ENCODE measurements at places on chromosomes 6 and 20.
A peak's percentile ranks its signal among the peaks of the same experiment; 100 is the strongest.

DNA sequence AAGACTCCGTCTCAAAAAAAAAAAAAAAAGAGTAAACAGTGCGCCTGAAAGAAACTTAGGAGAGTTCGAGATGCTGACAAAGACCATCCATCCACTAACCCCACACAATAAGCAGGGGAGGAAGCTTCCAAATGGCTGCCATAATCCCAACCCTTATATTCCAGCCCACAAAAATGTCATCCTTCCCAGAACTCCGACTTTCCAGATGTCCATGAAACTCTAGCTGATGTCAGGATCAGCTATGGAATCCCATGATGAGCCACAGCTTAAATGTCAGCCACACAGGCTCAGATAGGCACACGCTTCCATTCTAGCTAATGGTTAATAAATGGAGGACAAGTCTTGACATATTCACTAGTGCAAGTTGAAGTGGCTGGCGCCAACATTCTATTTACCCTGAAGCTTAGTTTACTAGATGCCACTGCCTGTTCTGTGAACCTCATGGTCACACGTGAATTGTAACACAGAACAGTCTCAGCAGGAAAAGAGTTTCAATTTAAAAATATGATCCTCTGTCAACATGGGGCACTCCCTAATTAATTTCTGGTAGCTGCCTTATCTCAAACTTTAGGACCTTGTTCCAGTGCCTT, 75.5 kb downstream of the FOXF2 start:
- no peak for DNase-seq

DNA sequence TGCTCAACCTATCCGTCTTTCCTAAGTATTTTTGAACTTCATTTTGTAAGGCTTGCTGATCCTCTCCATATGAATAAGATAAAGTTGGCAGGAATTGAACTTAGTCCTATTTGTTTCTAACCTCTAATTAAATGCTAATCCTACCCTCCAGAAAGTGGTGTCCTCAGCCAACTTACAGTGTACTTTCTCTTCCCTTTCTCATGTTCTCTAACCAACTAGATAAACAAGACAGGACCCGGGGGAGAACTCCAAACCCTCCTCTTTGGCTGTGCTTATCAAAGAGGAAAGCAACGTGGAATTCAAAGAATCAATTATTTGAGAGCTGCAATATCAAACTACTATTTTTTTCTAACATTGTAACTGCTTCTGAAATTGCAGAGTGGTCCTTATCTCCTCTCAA, 56.5 kb upstream of the NRSN1 start:
- no peak for DNase-seq

DNA sequence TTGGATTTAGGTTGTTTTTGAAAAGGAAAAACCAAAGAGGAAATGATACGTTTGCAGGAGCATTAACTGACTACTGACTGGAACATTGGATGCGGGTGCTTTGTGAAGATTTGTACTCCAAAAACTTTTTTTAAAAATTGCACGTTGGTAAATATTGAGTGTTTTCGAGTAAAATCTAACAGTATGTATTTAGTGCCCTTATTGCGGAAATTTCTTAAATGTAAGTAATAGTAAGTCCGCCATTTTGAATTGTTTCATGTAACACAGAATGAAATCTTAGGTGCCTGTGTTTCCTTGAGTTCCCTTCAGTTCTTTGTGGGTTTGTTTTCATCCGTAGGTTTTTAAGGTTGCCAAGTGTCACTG, 15.2 kb upstream of the LIN28B start:
- no peak for DNase-seq

DNA sequence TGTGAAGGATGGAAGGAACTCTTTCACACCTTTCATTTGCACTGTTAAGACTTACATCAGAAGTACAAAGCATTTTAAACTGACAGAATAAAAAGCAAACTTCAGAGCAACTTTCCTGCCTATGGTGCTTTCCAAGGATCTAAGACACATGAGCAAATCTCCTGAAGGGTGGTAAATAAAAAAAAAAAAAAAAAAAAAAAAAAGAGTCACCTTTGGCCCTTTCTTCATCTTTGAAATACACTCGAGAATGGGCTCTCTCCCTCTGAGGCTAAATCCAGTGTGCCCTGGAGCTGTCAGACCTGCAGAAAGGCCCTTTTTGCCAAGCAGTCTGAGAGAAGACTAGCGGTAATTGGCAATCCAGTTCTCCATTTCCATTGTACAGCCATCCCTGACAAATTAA, 1113.8 kb upstream of the FLRT3 start:
- DNase-seq, result no peak

- DNase-seq, result no peak
Measured at GRCh38 chr20:54188132-54188849, 14.5 kb upstream of the CYP24A1 start.

DNA sequence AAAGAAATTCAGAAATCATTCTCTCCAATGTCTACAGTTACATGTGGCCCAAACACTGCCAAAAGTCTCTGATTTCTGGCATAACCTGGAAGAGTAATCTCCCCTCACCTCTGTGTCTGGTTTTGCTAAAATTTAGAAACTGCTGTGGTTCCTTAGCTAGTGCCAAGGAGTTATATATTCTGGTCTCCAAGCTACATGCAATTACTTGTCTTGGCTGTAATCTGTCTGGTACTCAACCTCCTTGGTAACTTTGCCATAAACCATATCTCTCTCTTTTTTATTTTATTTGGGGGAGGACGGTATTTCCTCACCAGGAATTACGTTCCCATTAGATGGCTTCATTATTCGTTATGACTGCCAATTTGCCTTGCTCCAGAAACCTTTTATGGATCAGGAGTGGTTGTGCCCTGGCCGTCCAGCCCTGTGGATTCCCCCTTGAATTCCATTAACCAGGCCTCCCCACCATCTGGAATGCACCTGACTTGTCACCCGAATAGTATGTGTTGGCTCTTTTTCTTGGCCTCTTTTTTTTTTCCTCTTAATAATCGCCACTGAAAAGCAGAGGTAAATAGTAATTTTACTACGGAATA, 400.0 kb downstream of the CD83 start:
- DNase-seq, result no peak

DNA sequence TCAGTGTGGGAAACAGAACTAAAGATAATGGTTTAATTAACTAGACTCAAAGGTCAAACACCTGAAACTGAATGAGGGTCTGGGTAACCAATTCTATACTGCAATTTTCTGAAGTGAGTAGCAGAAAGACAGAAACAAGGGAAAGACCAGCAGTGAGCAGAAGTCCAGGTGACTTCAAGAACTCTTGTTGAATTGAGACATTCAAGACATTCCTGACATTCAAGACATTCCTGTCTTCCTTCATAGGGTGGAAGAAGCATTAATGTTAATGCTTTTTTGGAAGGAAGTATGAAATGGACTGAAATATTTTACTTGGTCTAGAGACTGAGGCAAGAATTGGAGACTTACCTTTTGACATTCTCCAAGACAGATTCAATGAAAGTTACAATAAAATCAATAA, 529.9 kb upstream of the MMS22L start:
- DNase-seq, result no peak

- peak; percentile 67 for DNase-seq
Measured at GRCh38 chr6:39865011-39865888, 69.0 kb downstream of the MOCS1 start.

- no peak for DNase-seq
Measured at GRCh38 chr6:4987432-4987831, 16.4 kb downstream of the RPP40 start.

- DNase-seq, result no peak
Measured at GRCh38 chr6:90610301-90610750, 23.5 kb upstream of the MAP3K7 start.

DNA sequence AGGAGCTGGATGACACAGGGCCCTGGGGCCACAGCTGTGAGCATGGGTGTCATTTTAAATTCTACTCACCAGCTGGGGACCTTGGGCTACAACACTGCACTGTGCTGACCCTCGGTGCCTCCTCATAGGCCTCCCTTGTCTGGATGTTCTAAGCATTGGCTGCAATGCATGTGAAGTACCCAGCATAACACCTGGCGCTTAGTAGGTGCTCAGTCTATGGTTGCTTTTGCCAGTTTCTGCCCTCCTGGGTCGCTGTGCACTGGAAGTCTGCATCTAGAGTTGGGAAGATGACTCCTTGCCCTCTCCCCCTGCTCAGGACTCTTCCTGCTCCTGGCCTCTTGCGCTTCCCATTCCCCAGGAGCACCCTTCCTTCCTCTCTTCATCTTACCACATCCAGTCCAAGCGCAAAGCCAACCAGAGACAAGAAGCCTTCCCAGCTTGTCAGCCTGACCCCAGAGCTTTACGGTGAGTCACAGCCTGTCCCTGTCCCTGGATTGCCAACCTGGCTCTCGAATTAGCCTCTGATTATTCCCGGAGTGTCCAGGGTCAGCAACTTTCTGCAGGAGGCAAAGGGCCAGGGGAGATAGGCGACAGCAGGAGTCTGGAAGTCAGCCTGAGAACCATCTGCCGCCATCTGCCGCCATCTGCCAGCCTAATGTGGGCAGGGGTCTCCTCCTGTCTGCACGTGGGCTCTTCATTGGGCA, 8.8 kb downstream of the SLC13A3 start:
- DNase-seq, result no peak

GRCh38 chr6:80923816-80924215, 817.3 kb downstream of the BCKDHB start:
- DNase-seq, result no peak

DNA sequence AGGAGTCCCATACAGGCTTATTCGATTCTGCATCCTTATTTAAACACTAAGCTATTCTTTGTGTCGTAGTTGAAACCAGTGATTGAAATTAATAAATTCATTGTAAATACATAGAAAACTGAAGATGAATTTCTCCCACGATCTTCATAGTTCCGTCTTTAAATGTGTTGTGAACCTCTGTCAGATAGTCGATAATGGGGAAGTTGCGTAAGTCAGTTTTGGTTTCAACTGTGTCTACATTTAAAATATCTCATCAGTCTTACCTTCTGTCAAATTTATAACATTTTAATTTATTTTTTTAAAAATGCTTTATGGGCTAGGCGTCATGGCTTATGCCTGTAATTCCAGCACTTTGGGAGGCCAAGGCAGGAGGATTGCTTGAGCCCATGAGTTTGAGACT, 12.7 kb downstream of the STX11 start:
- DNase-seq, result no peak

DNA sequence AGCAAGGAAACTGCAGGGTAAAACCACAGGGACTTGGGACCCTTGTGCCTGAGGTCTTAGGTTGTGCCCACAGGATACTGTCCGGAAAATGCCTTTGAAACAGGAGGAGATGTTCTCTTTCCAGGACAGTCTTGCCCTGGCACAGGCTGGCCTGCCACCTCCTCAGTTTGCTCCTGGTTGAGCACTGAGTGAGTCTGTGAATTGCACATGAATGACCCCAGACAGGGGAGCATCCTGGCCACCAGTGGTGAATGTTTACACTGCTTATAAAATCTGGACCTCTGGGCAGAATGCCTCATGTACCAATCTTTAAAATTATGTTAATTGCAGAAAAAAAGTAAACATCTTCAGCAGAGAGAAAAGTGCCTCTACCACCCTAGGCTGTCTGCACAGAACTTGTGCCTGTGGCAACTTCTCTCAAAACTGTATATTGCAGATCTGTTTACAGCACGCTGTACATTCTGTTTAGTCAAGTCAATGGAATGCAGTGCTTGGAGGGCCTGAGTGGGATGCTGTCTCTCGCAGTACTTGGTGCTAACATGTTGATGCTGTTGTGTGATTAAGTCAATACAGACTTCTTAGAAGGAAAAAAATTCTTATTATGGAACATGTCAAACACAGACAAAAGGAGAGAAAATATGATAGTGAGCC, 242.1 kb downstream of the SOD2 start:
- DNase-seq, result no peak

GRCh38 chr6:138129190-138129589, 22.0 kb upstream of the PERP start:
- no peak for DNase-seq

Data from ACHN (cell line).